A549 treated with CpdA at 1 μM for 4 hours (cell line): ENCODE measurements at places on chromosomes 5 and 9. TPM values are rescaled to one million over a fixed set of nuclear protein-coding genes. Genes with fewer than 3 reads are reported as not detected.

The SPINK7 gene
- total RNA-seq = not detected in 5 replicates

The SCGB3A2 gene
- not detected in 5 replicates for total RNA-seq

The TRIM36 gene
- total RNA-seq = 1.5 to 1.7 TPM (median 1.7 TPM) in 5 replicates

The TLX3 gene
- total RNA-seq = not detected in 5 replicates

The ZNF462 gene
- 4.2 to 6.1 TPM (median 4.5 TPM) in 5 replicates for total RNA-seq
